WTC11 (cell line): ENCODE measurements at places on chromosomes 1 and 21. TPM values are rescaled to one million over a fixed set of nuclear protein-coding genes. Genes with fewer than 3 reads are reported as not detected.

- no peak for DNase-seq
Measured at GRCh38 chr1:68047659-68048026, 2.8 kb downstream of the DIRAS3 start.

GRCh38 chr1:94942171-94943128, 15.5 kb upstream of the CNN3 start:
- DNase-seq, result no peak

DNA sequence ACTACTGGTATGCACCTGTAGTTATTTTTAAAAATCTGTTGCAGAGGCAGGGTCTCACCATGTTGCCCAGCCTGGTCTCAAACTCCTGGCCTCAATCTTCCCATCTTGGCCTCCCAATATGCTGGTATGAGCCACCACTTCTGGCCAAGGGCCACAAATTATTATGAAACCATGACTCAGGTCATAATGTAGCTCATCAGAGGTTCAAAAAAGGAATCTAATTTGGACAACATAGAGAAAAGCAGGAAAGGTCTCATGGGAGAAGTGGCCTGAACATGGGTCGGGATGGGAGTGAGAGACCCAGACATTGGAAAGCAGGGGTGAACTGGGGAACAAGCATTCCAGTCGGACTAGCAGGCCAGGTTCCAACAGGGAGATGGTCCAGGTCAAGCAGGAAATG, 45.2 kb upstream of the C1orf198 start:
- no peak for DNase-seq

- DNase-seq, result no peak
Measured at GRCh38 chr21:45584786-45585185, 42.5 kb upstream of the SLC19A1 start.

SLAMF8 gene
- 0.07 TPM in 1 of 3 replicates, not detected in the others for total RNA-seq

GRCh38 chr1:153490272-153491051, 30.0 kb upstream of the S100A7 start:
- no peak for DNase-seq

HORMAD1 gene
- total RNA-seq, result not detected in 3 replicates

C2CD2 gene
- total RNA-seq, result 11.2 to 14.9 TPM (median 14.1 TPM) in 3 replicates

PPM1J gene
- 19.3 to 23.5 TPM (median 22.6 TPM) in 3 replicates for total RNA-seq

- DNase-seq, result no peak
Measured at GRCh38 chr1:100391675-100392074, 39.4 kb downstream of the CDC14A start.

KIAA0319L gene
- 66.3 to 71.7 TPM (median 70.0 TPM) in 3 replicates for total RNA-seq

GRCh38 chr21:32921632-32922230, 104.0 kb upstream of the OLIG2 start:
- peak; percentile 72 for DNase-seq

DNA sequence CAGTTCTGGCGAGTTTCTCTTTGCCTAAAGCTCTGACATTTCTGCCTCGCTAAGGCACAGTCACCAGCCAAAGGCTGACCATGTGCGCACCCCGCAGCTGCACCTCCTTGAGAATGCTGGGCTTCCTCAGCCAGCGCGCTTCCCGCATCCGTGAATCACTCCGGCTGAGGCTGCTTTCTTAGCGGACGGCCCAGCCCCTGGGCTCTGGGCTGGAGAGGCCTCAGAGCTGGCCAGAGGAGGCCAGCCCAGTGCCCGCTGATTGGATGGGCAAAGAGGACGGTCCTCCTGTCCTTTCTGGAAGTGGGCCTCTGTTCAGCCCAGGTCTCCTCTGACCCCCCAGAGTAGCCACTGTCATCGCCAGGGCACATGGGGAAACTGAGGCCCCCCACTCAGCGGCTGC, 56.1 kb downstream of the PRDM16 start:
- DNase-seq, result no peak

- no peak for DNase-seq
Measured at GRCh38 chr1:35294809-35295208, 26.3 kb downstream of the ZMYM4 start.

APCS gene
- 0.44 to 0.66 TPM (median 0.64 TPM) in 3 replicates for total RNA-seq

DNA sequence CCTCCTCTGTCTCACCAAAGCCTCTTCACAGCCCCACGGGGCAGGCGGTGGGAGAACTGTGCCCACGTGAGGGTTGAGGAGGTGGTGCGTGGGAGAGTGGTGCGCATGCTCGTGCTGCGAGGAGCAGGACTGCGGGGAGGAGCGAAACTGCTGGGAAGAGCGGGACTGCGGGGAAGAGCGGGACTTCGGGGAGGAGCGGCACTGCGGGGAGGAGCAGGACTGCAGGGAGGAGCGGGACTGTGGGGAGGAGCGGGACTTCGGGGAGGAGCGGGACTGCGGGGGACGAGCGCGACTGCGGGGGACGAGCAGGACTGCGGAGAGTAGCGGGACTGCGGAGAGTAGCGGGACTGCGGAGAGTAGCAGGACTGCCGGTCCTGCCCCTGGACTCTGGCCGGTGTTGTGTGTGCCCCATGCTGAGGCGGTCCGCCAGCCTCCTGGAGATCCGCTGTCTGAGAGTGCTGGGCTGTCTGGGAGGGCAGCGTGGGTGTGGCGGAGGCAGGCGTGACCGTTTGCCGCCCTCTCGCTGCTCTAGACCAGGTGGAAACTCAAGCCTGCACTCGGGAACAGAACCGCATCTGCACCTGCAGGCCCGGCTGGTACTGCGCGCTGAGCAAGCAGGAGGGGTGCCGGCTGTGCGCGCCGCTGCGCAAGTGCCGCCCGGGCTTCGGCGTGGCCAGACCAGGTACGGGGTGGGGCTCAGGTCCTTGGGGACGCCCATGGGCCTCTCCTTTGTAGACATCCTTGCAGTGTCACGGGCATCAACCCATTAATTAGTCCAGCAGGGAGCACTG, 24.6 kb downstream of the TNFRSF1B start:
- no peak for DNase-seq

DNA sequence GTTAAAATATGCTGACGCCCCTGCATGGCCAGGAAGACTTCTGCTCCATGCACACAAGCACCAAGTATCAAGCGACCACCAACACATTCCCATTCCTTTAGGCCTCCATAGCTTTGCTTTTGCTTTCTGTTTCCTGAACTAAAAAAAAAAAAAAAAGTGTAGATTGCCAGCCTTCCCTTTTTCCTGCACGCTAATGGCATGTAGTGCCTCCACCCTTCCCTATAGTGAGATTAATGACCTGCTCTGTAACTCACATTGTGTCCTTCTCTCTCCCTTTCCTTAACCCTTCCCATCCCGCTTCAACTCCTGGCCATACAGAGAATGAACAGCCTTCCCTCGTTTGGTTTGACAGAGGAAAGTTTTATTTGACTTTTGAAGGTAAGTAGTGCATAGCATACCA, 57.1 kb upstream of the DYNLT5 start:
- no peak for DNase-seq

DNA sequence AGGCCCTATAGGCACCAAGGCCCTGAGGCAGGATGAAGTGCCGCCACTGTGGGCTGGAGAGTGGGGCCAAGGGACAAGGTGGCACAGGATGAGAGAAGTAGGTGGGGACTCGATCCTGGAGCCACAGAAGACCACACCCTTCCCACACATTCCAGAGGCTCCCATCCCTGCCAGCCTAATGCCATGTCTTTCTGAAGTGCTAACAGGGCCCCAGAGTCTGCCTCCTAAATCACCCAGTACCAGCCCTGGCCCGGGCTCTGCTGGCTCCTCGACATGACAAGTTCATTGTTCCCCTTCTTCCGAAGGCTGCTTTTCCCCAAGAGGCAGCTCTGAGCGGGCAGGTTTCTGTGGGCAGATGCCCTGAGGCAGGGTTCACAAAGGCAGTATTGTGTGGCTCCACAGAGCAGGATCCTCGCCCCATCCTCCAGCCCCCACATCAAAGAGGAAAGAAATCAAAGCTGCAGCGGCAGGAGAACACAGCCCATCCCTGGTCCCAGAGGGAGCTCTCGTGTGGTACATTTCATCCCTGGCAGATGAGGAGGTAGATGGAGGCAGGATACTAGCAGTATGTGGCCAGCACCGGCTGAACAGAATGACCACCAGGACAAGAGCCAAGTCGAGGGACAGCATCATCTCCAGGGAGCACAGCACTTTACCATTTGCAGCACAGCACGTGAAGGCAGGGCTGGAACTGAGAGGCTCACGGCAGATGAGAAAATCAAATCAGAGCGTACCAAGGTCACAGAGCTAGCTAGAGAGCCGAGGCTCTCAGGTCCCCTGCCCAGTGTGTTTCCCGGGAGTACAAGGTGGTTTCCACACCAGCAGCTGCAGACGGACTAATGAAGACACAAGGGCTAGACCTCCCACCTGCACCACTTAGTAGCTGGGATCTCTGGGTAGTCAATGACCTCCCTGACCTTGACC, 64.8 kb downstream of the SYF2 start:
- DNase-seq, result no peak

OR6N2 gene
- total RNA-seq, result not detected in 3 replicates

TMPRSS15 gene
- total RNA-seq, result not detected in 3 replicates

GRCh38 chr1:20962576-20963258, 175.6 kb upstream of the HP1BP3 start:
- DNase-seq, result no peak

- peak; percentile 85 for DNase-seq
Measured at GRCh38 chr1:33165209-33165608, 16.6 kb downstream of the TRIM62 start.

FCRL5 gene
- total RNA-seq, result 0.70 to 0.89 TPM (median 0.78 TPM) in 3 replicates

DNA sequence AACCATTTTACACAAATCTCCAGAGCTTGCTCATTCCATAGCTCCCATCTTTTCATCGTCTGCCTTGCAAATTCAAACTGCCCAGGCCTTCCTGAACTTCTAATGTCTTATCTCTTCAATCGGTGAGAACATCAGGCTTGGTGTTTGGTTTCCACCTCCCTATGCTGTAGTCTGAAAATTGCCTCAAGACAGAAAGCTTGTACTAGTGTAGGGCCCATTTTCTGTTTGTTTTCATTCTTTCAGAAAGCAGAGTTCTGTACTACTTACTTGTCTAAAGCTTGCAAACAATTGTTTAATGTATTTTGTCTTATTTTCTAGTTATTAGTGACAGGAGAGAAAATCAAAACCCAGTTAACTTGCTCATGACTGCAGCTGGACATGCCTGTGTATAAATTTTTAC, 16.8 kb downstream of the HOOK1 start:
- DNase-seq, result no peak

EVI5 gene
- 11.4 to 15.5 TPM (median 14.3 TPM) in 3 replicates for total RNA-seq

- no peak for DNase-seq
Measured at GRCh38 chr1:23909412-23909811, 3.8 kb downstream of the CNR2 start.

- no peak for DNase-seq
Measured at GRCh38 chr1:22489278-22489677, 37.6 kb downstream of the ZBTB40 start.

DNA sequence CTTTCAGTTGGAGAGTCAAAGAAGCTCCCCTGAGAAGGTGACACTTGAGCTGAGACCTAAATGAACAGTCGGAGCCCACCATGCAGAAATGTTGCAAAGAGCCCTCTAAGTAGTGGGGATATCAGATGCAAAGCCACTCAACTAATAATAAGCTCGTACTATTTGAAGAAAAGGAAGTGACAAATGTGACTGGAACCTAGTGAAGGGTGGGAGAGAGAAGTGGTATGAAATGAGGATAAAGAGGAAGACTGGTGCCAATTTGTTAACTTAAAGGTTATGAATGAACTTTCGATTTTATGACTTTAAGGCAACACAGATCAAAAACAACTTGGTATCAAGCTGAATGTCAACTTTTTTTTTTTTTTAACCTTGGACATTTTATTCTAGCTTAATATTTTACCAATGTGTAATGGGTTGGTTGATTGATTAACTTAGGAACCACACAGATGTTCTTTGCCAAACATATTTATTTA, 14.7 kb downstream of the LYPLAL1 start:
- DNase-seq, result no peak

GNG4 gene
- total RNA-seq, result 38.3 to 40.9 TPM (median 40.8 TPM) in 3 replicates

DNA sequence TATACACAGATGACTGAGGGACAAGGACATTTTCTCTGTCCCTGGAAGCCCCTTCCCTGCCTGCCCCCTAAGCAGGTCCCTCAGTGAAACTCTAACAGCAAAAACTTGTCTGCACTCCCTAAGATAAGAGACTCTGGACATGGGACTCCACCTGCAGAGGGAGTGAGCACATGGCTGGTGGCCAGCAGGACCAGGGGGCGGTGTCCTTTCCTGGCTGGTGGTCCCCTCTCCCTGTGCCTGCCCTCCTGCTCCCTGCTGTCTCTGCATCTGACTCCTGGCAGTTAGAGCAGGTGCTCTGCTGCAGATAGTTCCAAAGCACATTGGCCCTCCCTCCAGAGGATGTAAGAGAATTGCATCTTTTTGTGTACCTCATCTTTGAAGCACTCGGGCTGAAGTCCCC, 215.5 kb downstream of the GRIK3 start:
- no peak for DNase-seq

DNA sequence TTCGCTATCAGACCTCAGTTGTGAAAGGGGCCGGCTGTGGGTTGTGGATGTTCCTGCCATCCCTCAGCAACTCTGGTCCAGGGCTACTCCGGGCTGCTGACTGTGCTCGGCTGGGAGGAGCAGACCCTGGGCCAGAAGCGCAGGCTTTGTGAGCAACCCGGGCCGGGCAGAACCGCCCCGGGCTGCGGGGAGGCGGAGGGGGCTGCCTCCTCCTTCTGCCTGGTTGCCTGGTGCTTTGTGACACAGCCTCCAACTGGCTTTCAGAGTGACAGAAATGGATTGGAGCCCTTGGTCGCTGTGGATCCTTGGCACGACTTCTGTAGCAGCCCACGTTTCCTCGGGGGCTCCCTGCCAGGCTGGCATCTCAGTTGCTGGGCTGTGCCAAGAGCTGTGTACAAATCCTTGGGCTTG, 10.0 kb downstream of the DRAXIN start:
- no peak for DNase-seq

KCNE2 gene
- 0.23 to 0.62 TPM (median 0.44 TPM) in 3 replicates for total RNA-seq

ADORA3 gene
- total RNA-seq, result 0.15 to 0.25 TPM in 2 of 3 replicates, not detected in the other

DNA sequence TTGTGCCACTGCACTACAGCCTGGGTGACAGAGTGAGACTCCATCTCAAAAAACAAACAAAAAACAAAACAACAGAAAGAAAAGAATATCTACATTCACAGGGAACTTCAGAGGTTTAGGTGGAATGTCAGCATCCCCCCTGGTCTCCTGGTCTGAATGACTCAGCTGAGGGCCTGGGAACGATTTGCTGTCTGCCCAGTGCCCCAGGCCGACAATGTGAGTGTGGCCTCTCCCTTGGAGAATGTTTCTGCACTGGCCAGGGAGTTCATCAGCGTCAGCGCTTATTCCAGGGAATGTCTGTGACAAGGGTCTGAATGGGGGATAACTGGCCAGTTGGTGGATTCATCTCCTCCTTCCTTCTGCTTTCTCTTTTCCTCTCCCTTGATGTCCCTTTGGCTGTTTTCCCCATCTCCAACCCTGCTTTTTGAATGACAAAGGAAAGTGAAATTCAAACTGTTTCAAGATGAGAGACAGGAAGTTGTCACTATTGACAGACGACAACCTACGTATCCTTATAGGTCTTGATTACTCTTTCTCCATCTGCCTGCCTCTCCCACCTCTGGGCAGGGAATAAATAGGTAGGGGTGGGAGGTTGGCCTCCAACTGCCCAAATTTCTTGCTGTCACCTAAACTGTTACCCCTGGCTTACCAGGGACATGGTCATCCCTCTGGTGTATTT, 213.1 kb downstream of the HHAT start:
- no peak for DNase-seq
